ENCODE measurements at places on chromosomes 11 and 22. TPM values are rescaled to one million over a fixed set of nuclear protein-coding genes. Genes with fewer than 3 reads are reported as not detected.

Gene IGF2
- total RNA-seq: 0.59 TPM

Gene APOBEC3H
- total RNA-seq: 0.40 TPM

Gene ARHGAP20
- 0.27 TPM for total RNA-seq

Gene C11orf42
- total RNA-seq: not detected

Gene OR52N4
- total RNA-seq: not detected

GRCh38 chr11:129012880-129013279 lies 70.2 kb upstream of the TP53AIP1 start:
- no peak for DNase-seq

DNA sequence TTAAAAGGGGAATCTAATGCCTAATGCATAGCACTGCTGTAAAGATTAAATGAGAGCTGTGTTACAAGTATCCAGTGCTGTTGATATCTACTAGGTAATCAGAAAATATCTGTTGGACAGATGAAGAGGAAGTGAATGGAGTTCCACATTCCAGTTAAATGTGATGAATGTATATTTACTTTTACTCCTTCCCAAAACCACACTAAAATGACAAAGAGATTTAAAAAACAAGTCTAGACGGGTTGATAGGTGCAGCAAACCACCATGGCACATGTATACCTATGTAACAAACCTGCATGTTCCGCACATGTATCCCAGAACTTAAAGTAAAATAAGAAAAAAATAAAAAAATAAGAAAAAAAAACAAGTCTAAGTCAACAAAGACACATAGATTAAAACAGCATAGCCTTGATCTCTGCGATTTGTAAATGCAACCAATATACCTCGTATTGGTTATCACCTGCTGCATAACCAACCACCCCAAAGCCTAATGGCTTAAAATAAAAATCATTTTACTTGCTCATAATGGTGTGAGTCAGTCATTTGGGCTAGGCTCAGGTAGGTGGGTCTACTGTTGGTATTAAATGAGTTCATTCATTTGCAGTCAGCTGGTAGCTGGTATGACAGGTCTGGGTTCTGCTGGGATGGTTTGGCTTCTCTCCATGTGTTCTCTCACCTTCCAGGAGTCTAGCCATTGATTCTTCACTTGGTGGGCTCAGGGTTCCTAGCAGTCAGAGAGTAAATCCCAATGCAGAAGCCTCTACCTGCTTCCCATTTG lies 39.7 kb upstream of the SLC6A5 start:
- DNase-seq: no peak

GRCh38 chr22:37284805-37285355 lies 2.6 kb downstream of the CYTH4 start:
- peak; percentile 54 for DNase-seq

DNA sequence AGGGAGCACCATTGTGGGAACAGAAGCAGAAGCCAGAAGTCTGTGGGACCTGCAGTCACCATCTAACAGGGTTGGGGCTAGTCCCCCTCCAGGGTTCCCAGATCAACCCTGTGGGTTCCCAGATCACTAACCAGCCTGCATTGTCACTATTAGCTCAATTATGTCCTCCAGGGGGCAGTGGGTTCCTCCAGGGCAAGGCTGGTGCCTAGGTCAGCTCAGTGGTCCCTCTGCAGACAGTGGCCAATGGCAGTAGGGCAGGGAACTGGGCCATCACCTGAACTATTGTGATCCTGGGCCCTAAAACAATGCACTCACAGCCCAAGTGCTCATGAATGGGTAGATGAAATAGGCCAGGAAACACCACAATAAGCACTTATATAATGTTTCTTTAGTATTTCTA lies 18.8 kb upstream of the PRSS23 start:
- DNase-seq: peak; percentile 75

DNA sequence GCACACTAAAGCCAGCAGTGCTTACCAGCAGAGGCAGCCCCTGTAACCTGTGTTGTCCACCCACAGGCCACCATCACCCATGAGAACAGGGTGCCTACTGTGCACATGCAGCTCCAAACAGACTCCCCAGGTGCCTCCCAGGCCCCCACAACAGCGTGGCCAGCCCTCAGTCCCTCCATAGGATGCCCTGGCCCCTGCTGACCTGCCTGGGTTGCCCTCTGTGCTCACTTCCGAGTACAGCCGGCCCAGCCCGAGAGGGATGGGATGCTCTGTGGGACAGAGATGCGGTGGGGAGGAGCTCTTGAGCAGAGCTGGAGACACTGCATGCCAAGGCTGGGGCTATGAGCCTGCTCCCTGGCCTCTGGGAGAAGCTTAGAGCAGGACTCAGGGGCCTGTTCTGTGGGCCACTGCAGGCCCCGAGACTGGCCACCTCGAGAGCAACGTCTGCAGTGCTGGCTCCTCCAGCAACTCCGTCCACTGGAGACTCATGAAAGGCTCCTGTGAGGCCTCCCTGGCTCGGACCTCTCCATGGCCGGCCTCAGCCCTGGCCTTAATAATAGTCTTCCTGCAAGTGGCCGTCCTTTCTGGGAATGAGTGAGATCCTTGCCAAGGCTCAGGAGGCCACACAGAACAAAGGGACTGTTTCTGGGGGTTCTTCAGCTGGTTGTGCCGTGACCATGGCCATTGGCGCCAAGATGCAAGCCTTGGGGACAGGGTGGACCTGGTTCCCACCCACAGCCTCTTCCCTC lies 27.0 kb downstream of the FADS2 start:
- DNase-seq: no peak

DNA sequence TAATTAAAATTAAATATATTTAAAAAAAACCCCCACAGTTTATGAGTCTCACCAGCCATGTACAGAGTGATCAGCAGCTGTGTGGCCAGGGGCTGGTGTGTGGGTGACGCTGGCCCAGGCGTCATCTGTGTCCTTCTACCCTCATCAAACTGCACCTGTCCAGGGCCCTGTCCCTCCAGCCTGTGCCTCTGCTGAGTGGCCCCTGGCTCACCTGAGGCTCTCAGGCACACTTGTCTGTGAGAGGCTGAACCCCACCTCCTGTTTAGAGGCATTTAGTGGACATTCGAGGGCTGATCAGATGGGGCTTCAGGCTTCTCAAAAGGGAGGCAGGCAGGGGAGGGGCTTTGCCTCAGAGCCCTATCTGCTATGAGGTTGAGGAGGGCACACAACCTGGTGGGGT lies 29.9 kb upstream of the SMIM38 start:
- no peak for DNase-seq

DNA sequence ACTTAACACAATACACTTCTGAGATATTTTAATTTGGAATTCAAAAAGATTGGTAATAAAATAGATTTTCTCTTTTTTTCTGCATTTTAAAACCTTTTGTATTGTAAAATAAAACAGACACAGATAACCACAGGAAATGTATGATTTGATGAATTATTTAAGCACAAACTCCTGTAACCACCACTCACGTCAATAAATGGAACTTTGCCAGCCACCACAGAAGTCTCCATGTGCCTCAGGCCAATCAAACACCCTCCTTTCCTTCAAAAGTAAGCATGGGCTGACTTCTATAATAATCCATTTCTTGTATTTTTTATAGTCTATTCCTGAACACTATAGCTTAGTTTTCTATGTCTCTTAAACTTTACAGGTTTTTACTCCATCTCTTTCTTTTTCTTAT lies 721.7 kb downstream of the DLG2 start:
- no peak for DNase-seq

DNA sequence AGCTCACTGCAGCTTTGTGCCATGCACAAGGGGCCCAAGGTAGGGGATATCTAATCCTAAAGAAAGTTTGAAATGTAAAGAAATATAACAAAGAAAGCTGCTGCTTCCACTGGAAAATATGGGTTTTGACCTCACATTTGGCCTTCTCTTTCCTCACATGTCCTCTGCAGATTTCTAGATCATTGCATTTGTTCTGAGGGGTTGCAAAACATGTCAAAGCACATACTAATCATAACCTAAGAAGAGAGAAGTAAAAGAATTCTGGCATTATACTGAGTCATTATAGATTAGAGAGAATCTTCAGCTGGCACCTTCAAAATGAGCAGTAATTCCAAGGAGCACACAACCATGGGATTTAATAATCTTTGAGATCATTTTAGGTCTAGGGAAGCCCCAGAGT lies 92.5 kb upstream of the CHRM4 start:
- no peak for DNase-seq

GRCh38 chr11:16843294-16843693 lies 104.8 kb downstream of the C11orf58 start:
- no peak for DNase-seq

- DNase-seq: no peak
Measured at GRCh38 chr11:68351450-68352275, 39.3 kb downstream of the LRP5 start.

GRCh38 chr11:27204529-27204928 lies 158.5 kb downstream of the CCDC34 start:
- peak; percentile 74 for DNase-seq

- DNase-seq: no peak
Measured at GRCh38 chr11:12943311-12943710, 65.8 kb upstream of the RASSF10 start.

DNA sequence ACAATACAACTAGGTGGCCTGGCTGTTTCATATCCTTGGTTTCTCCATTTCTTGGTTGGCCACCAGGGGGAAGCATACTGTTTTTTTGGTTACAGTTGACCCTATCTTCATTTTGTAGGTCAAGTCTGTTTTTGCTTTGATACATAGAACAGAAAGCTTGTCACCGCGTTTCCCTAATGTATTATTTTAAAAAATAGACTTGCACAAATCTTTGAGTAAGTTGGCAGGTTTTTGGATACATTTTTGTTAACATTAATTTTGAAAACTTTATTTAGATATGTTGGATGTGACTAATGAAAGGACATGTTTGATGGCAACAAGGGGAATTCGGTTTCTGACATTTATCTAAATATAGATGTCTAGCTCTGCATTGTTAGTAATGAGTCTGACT lies 3.0 kb downstream of the NCR3LG1 start:
- DNase-seq: peak; percentile 88

Measured in endodermal cell (in vitro differentiated cells).